ENCODE measurements at places on chromosomes 2 and 18.

DNA sequence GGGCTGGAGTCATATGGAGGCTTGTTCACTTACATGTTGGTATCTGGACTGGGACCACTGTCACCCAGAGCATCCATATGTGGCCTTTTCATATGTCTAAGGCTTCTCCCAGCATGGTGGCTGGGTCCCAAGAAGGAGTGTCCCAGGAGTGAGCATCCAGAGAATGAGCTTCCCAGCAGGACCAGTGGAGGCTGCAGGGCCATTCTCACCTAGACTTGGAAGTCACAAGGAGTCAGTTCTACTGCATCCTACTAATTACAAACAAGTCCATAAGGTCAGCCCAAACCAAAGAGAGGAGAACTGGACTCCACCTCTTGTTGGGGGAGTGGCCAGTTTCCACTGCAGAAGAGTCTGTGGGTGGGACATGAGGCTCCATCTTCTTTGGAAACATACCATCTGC, 5.1 kb upstream of the TEX51 start:
- no peak for DNase-seq

- no peak for DNase-seq
These were observed 89.7 kb downstream of the KCTD1 start for GRCh38 chr18:26458526-26459232.

GRCh38 chr2:72576459-72576858, 249.4 kb downstream of the EXOC6B start:
- no peak for DNase-seq

GRCh38 chr2:233115121-233115520, 55.0 kb downstream of the INPP5D start:
- no peak for DNase-seq

DNA sequence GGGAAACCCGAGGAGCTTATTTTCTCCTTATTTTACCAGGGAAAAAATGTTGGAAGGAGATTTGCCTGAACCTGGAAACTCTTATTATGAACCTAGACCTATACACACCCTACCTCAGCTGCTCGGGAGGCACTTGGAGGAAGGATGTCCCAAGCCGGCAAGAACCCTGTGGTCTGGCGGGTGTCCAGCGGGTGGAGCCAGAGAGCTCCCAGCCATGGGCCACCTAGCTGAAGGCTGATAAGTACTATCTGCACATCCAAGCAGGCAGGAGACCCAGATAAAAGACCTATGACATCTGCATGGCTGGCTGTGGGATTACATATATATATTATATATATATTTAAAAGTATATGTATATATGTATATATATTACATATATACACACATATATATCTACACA, 1.1 kb upstream of the SLC14A1 start:
- no peak for DNase-seq

GRCh38 chr2:98560256-98560771, 48.0 kb downstream of the COA5 start:
- no peak for DNase-seq

GRCh38 chr2:96642564-96643360, at the start of gene FER1L5:
Gene FER1L5, plus strand, starts transcription at chr2:96642764. Its CDS starts 73 bp downstream, at chr2:96642837.
- DNase-seq = peak; percentile 25

DNA sequence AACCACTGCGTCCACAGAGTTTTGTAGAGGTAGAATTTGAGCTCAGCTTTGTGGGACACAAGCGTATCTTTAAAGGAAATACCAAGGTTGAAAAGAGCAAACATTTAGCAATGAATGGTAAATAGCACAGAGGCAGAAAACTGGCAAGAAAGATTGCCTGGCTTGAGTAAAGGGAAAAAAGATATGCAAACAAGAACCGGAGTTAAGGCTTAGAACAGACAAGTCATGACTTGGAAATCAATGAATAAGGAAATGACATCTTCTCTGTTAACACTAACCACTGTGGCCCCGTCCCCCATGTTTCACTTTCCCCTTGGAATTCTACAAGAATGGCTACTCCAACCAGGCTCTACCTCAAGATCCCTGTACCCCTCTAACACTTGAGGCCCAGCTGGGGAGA, 3.8 kb downstream of the STAM2 start:
- DNase-seq = no peak

DNA sequence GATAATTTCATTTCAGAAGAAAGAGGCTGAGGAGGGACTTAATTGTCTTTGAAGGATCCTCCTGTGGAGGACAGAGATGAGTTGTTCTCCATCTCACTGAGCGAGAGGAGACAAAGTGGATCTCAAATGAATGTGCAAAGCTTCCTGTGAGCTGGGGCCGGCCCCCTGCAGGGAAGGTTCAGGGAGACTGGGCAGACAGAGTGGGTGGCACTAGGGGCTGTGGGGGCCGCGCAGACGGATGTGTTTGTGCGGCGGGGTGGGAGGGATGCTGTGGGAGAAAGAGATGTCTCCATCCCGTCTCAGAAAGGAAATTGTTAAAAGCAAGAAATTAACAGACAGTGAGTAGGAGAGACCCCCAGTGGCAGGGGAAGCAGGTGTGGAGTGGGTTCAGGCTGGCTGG, 29.1 kb downstream of the KLHL29 start:
- DNase-seq = no peak

- DNase-seq = no peak
These were observed 885.3 kb upstream of the CELF4 start for GRCh38 chr18:38450876-38451275.

DNA sequence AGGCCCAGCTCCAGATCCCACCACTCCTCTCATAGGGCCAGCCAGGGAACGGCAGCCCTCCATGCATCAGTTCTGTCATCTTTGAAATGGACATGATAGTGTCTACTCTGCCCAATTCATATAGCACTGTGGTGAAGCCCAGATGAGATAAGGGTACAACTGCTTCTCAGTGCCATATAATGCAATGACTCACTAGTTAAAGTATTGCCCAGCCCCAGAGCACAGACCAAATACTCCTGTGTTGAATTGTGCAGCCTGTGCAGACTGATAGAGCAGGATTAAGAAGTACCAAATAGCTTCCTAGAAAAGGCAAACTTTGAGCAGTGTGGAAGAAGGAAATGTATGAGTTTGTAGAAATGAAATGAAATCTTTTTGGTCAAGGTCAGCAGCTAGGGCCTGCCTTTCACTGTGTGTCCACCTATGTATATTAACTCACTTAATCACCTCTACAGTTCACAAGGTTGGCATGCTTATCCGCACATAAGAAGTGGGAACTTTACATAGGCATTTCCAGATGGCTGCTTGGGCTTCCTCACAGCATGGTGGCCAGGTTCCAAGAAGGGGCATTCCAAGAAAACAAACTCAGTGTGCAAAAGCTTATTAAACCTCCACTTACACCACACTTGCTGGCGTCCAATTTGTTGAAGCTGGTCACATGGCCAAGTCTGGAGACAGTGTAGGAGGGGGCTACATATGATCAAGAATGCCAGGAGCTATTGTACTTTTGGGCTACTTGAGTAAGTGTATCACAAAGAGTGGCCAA, 102.8 kb upstream of the COPS8 start:
- no peak for DNase-seq

DNA sequence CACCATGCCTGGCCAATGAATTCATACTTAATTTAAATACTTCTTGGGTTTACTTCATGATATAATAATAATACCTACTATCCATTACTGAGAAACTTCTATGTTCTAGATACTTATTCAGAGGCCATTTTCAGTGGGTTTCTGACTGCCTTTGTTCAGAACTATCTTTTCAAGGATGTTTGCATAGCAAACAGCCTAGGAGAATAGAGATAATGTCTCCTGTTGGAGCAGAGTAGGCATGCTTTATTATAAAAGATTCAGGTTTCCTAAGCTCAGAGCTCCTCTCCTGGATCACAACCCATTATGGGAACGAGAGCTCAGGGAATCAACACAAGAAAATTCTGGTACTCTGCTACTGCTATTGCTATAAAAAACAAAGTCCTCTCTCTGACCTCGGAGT, 11.1 kb downstream of the FASTKD1 start:
- no peak for DNase-seq

DNA sequence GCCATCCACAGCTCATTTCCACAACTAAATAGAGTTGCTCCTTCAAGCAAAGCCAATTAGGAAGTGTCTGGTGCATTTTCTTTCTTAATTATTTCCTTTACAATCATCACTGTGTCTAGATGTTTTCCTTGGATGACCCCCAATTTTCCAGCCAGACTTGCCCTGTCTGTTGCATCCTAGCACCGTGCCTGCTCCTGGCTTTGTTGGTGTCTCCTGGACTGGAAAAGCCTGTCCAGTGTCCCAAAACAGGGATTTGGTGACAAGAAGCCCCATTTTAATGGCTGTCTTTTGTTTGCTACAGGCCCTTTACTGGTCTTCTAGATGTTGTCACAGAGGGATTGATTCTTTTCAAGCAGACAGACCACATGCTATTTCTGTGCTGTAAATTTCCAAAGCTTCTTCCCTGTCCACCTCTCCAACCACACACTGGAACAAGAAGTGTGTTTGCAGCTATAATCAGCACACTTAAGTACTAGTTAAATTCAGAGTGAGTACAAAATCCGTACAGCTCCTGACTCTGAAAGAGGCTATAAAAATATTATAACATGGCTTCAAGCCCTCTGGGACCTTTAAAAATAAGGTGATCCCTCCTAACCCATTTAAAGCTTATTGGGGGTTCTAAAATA, 38.4 kb downstream of the RNF144A start:
- no peak for DNase-seq

GRCh38 chr2:211077216-211077767, 520.9 kb downstream of the CPS1 start:
- DNase-seq = no peak

DNA sequence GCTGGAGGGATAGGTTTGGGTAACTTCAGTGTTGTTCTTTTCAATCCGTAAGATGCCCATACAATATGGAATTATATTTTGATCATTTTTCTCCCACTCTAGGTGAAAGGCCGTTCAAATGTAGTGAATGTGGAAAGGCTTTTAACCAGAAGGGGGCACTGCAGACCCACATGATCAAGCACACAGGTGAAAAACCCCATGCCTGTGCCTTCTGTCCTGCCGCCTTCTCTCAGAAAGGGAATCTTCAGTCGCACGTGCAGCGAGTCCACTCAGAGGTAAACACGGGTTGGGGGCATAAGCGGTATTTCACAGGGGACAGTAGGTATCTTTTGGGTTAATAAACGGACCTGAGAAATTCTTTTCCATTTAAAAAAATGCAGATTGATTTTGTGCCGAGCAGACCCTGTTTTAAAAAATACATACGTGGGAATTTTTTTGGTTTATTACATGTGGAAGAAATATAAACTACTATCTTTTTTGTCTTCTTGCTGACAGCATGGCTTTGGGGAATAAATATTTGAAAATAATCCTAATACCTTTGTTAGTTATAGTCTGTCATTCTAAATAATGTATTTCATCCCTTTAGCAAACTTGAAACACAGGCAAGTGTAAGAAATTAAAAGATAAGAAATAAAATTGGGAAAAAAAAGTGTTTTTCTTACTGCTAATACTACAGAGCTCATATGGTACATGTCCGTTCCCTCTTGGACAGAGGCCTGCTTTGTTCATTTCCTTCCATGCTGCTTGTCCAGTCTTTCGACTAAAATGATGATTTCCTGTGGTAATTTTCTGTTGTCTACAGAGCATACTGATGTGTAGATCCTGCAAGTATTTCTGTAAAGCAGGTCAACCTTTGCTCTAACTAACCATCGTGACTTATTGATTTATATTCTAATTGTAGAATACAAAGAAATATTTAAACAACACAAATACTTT, 53.3 kb downstream of the ZNF236 start:
- DNase-seq = no peak

- peak; percentile 33 for DNase-seq
These were observed 2.8 kb downstream of the WDR54 start for GRCh38 chr2:74424139-74424992.

GRCh38 chr2:69796174-69796573, 33.3 kb upstream of the GMCL1 start:
- DNase-seq = no peak

DNA sequence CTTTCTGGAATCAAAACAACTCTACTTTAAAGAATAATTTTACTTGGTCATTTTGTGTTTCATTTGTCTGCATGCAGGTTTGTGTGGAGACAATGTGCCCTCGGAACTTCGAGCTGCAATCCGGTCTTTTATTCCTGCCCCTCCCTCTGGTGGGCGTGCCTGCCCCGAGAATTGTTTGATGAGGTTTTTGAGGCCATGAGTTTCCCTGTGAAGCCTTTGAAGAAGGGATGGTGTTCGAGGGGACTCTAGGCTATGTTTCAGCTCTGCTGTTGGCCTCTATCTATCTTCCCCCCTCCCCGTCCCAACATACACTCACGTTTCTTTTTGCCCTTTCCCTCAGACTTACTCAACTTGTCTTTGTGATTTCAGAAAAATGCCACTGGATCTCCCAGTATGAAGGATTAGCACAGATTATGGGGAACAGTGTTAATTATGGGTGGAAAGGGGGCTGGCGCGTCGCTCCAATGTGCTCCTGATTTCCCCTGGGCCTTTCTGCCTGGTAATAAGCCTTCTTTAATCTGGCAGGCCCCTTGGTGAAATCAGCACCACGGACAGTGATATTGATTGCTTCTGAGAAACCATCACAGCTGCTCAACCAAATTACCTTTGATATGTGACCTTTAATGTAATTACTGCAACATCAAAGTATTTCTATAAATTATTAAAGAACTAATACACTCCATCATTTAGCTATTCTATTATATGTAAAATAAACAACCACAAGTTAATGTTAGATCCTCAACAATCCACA, 82.2 kb downstream of the CELF4 start:
- no peak for DNase-seq
